ENCODE measurements at places on chromosomes 4 and X.
A peak's percentile ranks its signal among the peaks of the same experiment; 100 is the strongest.

- no peak for DNase-seq
Observed at GRCh38 chr4:40121515-40121914, 64.9 kb downstream of the N4BP2 start.

- no peak for DNase-seq
Observed at GRCh38 chrX:119583431-119584059, 9.2 kb downstream of the UBE2A start.

DNA sequence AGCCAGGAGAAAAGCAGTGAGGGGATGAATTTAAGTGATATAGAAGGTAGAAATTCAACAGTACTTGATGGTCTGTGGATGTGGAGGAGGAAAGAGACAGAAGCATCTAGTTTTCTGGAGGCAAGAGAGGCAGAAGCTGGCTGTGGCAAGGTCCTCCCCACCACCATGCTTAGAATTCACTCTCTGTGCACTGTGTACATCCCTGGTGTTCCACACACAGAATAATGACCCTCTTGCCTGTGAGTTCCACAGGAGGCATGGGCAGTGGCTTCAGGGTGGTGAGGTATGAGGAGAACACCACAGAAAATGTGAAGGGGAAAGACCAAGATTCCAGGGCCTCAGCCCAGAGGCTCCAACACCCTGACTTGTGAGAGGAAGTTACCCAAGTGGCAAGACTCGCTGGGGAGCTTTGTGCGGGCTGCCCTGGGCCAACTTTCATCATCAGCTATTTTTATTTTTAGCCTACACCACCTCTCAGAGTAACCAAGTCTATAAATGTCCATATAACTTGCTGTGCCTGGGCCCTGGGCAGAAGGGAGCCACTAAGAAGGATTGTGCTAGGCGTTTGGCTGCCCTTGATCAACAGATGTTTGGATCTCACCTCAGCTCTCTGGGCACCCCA is 7.8 kb upstream of the INTS6L start:
- no peak for DNase-seq

DNA sequence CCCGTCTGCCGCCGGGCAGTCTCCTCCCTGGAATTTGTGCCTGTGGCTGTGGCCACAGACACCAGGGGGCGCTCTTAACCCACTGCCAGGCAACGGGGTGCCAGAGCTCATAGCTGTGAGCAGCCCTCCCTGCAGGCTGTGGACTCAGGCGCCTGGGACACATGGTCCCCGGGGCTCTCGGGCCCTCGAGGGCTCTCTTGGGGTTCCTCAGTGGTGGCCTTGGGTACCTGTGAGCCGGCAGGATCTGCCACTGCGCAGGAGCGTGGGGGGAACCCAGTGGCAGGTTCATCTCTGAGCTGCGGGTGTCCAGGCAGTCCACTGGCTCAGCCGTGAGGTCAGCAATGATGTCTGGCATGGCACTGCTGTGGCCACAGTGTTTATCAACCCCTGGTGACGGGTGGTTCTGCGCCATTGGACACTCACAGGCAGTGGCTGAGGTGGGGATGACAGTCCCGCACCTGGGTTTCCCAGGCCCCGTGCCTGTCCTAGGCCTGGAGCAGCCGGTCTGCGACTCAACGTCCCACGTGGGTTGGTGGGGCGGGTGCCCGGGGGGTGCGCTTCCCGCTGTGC is 37.2 kb downstream of the PCGF3 start:
- peak; percentile 67 for DNase-seq

- DNase-seq, result no peak
Observed at GRCh38 chr4:177251237-177251636, 58.4 kb upstream of the NEIL3 start.

- DNase-seq, result no peak
Observed at GRCh38 chr4:77147079-77147782, 9.8 kb upstream of the CCNG2 start.

DNA sequence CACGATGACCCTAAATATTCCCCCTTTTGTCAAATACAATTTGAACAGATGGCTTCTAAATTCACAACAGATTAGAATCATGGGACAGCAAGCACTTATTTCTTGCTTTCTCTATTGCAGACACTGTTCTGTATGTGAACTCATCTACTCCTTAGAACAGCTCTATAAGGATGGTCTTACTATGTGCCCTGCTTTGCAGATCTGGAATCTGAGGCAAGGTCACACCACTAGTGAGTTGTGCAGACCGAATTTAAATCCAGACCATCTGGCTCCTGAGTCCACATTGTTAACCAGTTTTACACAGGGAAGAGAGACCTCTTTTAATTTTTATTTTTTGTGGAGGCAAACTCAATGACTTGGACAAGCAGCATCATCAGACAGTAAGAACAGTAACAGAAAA is 50.2 kb downstream of the GPRIN3 start:
- DNase-seq, result no peak

- DNase-seq, result no peak
Observed at GRCh38 chrX:43556207-43556606, 99.9 kb upstream of the MAOA start.

GRCh38 chr4:74331944-74332343 is 23.7 kb downstream of the EPGN start:
- DNase-seq, result no peak

- DNase-seq, result no peak
Observed at GRCh38 chr4:172147687-172148086, 334.5 kb downstream of the GALNTL6 start.

- no peak for DNase-seq
Observed at GRCh38 chr4:87575408-87575807, 32.9 kb upstream of the DSPP start.

DNA sequence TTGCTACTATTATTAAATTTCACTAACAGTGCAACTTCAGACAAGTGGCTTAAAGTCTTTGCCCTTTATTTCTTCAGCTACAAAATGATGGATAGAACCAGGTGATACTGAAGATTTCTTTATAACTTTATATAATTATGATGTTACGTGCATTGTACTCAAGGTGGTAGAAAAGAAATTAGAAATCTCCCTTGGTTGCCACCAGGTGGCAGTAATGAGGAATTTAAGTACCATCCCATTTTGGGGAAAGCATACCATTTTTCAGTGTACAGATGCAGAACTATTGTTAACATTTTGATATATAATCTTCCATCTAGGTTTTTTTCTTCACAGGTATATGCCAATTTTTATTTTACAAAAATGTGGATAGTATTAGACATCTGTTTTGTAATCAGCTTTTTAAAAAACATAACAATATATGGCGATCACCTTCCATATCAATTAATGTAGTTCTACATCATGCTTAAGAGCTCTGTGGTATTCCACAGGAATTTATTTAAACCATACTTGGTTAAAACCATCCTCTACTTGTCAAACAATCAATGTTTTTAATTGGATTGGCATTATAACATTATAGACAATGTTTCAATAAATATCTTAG is 37.7 kb upstream of the RAB33B start:
- DNase-seq, result no peak

GRCh38 chr4:153512952-153513500 is 46.9 kb downstream of the TMEM131L start:
- no peak for DNase-seq

- no peak for DNase-seq
Observed at GRCh38 chr4:187666697-187667494, 328.7 kb upstream of the ZFP42 start.

DNA sequence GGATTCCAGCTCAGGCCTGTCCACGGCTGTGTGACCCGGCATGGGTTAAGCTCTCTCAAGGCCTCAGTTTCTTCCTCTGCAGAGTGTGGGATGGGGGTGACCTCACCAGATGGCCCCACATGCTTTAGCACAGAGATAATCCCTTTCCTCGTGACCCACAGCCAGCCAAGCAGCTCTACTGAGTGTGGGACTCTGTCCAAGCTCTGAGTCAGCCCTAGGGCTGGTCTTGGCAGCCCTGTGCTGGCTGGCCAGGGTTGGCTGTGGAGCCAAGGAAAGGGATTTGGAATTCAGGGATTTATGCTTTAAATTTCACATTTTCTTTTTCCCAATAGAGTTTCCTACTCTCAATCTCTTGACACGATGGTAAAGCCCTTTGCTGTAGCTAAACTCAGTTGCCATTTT is 19.7 kb upstream of the SPON2 start:
- DNase-seq, result no peak

DNA sequence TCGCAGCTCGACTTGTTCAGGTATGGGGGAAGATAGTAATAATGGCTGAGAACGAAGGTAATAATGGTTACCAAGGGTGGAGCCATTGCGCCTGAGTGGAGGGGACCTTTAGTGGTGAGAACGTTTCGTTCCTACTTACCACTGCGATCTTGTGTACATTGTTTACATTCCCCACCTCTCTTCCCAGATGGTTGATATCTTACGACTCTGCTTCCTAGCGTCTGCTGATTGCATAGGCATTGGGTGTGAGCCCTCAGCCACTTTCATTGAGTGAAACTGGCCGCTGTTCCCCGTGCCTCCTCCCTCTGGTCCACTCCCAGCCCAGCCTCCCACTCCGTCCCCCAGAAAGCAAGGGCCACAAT is 850 bp downstream of the IGBP1 start:
- no peak for DNase-seq

- no peak for DNase-seq
Observed at GRCh38 chrX:27555514-27555913, 34.6 kb upstream of the DCAF8L2 start.

- no peak for DNase-seq
Observed at GRCh38 chr4:126137782-126138170, 823.0 kb downstream of the FAT4 start.

GRCh38 chr4:99300934-99301333 is 10.1 kb upstream of the ADH1A start:
- no peak for DNase-seq

DNA sequence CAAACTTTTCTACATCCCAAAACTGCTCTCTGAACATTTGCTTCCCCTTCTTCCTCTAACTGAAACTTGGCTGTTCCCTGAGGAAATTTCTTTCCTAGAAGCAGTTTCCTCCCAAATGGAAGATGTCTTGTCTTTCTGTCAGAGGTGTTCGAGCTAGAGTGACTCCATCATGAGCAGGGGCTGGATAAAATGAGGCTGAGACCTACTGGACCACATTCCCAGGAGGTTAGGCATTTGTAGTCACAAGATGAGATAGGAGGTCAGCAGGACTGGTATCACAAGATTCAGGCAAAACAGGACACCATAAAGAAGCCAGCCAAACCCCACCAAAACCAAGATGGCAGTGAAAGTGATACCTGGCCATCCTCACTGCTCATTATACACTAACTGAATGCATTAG is 35.8 kb upstream of the PGRMC2 start:
- no peak for DNase-seq

DNA sequence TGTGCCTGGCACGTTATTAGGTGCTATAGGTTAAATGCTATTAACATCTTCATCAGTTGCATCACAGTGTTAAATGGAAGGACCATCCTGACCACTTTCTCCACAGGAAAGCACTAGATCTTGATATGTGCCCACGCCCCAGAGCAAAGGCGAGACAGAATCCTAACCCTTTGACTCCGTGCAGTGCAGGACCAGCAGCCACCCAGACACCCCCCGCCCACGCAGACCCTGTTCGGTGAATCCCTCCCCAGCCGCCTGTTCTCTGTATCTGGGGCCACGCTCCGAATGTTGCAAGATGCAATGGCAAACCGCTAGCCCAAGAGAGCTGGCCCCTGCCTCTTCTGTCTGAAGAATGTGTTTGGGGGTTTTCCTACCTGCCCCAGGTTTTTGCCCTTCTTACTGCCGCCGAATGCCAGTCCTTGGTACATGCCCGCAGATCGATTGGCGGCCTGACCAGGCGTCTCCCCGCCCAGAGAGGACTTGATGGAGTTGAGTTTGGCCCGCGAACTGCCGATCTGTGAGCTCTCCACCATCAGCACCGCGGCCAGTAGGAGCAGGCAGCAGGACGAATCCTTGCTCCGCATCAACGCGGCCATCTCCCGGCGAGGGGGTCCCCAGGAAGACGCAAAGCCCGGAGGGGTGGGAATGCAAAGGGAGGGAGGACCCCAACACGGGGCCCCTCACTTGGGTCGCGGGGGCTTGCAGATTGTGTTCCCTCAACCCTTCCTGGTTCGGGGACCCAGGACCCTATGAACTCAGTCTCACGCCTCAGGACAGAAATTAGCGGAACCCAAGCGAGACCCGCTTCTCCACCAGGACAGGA is 906 bp downstream of the DKK2 start:
- DNase-seq, result no peak

- no peak for DNase-seq
Observed at GRCh38 chr4:38529189-38530115, 134.5 kb upstream of the KLF3 start.

- DNase-seq, result no peak
Observed at GRCh38 chrX:38970845-38971244, 169.6 kb downstream of the MID1IP1 start.

DNA sequence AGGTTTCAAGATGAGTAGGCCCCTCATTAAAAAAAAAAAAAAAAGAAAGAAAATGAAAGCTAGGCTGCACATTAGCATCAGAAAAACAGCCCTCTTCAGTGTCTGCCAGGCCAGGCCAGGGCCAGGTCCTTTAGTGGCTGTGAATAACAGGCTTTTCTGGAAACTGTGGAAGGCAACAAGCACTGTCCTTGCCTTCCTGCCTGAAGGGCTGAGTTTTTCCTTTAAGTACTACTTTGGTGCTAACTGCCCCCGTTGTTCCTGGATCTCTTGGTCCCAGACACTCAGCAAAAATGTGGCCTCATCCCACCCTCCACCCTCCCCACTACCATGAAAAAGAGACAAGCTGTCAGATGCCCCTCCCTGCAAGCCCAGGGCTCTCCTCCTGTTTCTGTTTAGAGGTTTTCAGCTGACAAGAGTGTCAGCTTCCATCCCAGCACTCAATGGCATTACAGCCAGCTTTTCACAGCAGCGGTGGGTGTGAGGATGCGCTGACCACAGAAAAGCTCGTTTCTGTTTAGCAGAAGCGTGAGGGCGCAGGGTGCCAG is 174.2 kb downstream of the NHS start:
- no peak for DNase-seq

GRCh38 chr4:2935762-2936743 is 27.2 kb downstream of the NOP14 start:
- no peak for DNase-seq

- no peak for DNase-seq
Observed at GRCh38 chr4:39349326-39349725, 16.8 kb downstream of the RFC1 start.

- DNase-seq, result no peak
Observed at GRCh38 chr4:121908346-121908745, 38.1 kb upstream of the BBS7 start.

GRCh38 chr4:41957634-41958033 is 22.4 kb downstream of the TMEM33 start:
- no peak for DNase-seq

DNA sequence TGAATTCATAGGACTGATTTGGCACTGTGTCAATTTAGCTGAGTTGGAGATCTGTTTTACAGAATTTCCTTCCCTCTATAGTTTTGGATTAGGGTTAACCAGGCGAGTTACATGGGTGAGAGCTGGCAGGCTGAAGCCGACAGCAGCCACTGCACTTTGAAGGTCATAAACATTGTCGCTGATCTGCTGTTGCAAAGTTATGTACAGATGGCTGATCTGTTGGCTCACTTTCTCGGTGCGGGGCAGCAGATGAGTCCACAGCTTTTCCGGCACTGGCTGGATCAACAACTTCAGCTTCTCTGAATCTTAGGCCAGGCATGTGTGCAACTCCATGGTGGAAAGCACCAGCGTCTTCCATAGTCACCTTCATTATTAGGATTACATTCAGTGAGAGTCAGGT is 173.7 kb downstream of the GPAT3 start:
- DNase-seq, result no peak
